ENCODE measurements at places on chromosomes 7 and 10.
A peak's percentile ranks its signal among the peaks of the same experiment; 100 is the strongest.

DNA sequence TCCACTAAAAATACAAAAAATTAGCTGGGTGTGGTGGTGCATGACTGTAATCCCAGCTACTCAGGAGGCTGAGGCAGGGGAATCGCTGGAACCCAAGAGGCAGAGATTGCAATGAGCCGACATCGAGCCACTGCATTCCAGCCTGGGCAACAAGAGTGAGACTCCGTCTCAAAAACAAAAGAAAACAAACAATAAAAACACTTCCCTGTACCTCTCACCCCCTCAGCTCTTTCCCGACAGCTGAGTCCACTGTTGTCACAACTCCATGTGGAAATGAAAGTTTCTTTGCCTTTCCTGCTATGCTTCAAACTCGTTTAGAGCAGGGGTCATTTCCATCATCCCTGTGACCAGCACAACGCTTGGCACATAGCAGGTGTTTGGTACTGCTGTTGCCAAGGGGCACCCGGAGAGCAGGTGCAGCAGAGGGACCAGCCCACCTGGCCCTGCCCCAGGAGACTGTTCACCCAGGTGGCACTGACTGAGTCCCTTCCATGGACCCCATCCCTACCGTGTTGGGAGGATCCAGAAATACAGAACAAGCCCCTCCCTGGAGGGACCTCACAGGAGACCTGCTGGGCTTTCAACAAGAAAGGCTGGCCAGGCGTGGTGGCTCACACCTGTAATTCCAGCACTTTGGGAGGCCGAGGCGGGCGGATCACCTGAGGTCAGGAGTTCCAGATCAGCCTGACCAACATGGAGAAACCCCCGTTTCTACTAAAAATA is 4.9 kb downstream of the TMEM130 start:
- no peak for DNase-seq

DNA sequence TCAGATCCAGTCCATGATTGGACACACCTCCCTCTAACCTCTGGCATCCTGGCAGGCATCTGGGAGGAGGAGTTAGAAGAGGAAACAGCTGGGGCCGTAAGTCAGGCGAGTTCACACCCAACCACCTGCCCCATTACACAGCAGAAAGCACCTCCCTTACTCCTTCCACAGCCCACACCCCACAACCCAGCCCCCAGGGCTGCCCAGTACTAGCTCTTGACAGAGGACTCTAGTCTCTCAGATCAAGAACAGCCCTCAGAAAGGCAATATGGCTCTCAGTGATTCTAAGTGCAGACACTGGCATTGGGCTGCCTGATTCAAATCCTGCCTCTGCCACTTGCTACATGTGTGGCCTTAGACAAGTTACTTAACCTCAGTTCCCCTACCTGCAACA is 34.1 kb downstream of the KCNMA1 start:
- DNase-seq = no peak

- no peak for DNase-seq
Observed at GRCh38 chr10:6056411-6057135, 5.6 kb downstream of the IL2RA start.

DNA sequence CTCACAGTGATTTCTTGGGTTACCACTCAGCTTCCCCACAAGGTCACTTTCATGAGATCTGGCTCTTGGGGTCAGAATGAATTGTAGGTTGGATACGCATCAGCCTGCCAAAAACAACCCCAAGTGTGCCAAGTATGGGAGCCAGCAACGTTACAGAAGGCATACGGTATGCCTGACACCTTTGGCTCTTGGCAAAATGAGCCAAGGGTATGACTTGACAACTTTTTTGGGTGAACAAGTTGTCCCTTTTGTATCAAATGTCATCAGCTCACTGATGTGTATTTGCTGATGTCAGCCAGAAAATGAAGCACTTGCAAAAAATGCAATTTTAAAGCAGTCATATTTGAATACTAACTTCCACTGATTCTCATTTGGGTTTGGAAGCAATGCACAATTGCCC is 168.4 kb downstream of the CACNB2 start:
- no peak for DNase-seq

DNA sequence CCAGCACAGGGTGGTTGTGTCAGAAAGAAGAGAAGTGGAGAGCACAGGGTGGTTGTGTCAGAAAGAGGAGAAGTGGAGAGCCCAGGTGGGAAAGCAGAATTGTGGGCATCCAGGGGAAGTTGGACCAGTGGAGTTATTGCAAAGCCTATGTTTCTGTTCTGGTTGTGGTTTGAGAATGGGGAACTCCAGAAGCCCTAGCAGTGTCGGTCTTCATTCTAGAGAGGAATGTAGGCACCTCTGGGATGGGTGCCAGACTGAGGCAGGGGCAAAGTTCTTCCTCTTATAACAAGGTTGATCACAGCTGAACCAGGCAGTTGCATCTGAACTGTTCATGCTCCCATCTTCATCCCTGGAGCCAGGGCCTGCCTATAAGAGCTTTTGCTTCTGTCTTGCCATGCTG is 954 bp downstream of the FSCN3 start:
- peak; percentile 35 for DNase-seq

GRCh38 chr10:43861966-43862751 is 213.5 kb upstream of the ZNF32 start:
- DNase-seq = peak; percentile 31

GRCh38 chr7:157908006-157908782 is 571.4 kb downstream of the DNAJB6 start:
- no peak for DNase-seq

GRCh38 chr10:81969136-81969535 is 94.1 kb downstream of the NRG3 start:
- no peak for DNase-seq

GRCh38 chr7:44796034-44796503 is 412 bp upstream of the PPIA start:
- DNase-seq = peak; percentile 53
